ENCODE measurements at places on chromosomes 6 and 20.
A peak's percentile ranks its signal among the peaks of the same experiment; 100 is the strongest.

- DNase-seq = no peak
These were observed 17.3 kb downstream of the BPHL start for GRCh38 chr6:3135668-3136291.

GRCh38 chr6:43886717-43887339 lies 116.8 kb downstream of the VEGFA start:
- no peak for DNase-seq

DNA sequence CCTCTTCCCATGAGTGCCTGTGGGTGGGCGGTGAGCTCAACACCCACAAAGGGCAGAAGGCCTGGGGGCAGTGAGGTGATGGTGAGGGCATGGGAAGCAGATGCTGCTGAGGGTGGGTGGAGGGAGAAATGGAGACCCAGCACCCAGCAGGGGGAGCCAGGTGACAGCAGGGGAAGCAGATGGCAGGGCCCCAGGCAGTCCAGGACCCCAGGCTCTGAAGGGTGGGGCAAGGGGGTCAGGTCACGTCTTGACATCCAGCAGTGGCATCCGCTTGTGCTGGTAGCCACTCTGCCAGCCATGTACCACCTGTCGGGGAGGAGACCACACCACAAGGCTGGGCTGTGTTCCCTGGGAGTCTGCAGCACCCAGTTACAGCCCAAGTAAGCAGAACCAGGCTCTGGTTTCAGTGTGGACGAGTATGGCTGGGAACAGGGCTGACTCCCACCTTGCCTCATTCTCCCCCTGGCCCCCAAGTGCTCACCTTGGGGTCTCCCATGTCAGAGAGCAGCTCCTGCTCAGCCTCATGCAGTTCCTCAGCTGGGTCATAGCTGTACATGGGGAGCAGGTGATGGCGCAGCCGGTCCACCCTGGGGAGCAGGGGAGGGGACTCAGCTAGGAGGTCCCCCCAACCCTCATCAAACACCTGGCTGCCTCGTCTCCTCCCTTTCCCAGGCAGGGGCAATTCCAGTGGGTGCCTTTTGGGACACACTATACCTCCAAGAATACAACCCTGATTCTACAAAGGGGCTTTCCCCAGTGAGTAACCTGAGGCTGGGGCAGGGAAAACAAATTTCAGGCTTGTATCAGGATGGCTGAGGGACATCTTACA lies 2.0 kb downstream of the SMIM29 start:
- peak; percentile 75 for DNase-seq

DNA sequence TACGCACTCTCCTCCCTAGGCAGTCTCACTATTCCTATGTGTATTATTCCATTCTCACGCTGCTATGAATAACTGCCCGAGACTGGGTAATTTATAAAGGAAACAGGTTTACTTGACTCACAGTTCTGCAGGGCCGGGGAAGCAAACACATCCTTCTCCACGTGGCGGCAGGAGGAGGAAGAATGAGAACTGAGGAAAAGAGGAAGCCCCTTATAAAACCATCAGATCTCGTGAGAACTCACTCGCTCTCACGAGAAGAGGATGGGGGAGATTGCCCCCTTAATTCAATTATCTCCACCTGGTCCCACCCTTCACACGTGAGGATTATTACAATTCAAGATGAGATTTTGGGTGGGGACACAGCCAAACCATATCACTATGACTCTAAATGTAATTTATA lies 61.9 kb downstream of the ECT2L start:
- DNase-seq = no peak

DNA sequence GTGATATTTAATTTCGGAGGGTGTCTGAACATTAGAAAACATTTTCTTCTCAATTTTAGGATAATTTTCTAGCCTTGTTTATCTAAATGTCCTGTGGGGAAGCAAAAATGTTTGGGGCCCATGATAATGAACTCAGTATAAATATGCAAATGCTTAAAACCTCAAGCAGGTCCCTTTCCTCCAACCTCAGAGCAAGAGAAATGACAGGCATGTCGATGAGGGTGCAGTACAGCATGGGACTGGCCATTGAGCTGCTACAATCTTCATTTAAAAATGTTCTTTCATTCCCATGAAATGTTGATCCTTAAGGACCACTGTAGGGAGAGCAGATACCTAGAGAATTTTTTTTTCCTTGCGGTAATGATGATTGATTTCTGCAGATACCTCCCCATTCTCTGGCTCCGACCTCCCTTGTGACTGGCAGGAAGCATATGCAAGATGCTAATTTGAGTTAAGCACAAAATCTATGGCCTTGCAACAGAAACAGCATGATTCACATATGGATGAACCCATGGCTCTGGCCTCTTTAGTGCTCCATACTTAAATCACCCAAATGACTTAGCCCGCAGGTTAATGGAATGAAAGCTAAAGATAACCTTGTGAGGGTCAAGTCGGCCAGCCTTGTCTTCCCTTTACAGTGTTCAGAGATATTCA lies 243.3 kb downstream of the SOX4 start:
- DNase-seq = no peak

- no peak for DNase-seq
These were observed 244.4 kb downstream of the SLC24A3 start for GRCh38 chr20:19456595-19457395.

DNA sequence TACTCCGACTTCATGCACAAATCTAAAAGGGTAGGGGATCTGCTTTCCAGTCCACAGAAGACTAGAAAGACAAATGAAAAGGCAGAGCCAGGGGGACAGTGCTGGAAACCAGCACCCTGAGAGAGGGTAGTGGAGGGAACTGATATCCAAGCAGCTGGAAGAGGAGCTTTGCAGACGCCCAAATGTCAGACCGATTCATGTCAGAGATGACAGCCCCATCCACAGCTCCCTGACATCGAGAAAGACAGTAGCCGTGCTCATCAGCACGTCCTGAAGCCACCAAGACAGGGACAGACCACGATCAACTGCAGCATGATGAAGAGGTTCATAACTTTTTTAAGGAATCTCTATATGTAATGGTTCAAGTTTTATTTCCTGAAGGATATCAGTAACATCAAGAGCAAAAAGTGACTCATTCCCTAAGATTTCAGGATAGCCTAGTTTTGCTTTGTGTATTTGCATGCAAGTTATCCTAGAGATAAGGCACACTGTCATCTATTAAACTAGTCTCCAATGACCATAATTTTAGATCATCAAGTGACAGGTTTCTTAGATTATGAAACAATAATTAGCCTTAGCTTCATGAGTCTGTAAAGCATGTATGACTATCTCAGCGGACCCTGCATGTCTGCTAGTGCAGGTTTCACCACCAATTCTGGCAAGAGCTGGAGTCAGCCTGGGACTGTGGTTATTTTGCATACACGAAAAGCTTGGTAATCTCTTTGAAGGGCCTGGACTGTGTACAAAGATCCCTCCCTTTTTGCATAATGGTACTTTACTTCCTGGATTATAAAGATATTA lies 43.0 kb downstream of the PRDM1 start:
- DNase-seq = no peak

Data from NCI-H1694 (cell line).